ENCODE measurements at places on chromosomes 5 and 9. TPM values are rescaled to one million over a fixed set of nuclear protein-coding genes. Genes with fewer than 3 reads are reported as not detected.

The IRX2 gene
- polyA plus RNA-seq, result 1.8 TPM

The OBP2B gene
- not detected for polyA plus RNA-seq

The KIF20A gene
- 0.19 TPM for polyA plus RNA-seq

The AQP7 gene
- 7.1 TPM for polyA plus RNA-seq

The PCDHB13 gene
- 1.9 TPM for polyA plus RNA-seq

The ADAMTS2 gene
- 5.7 TPM for polyA plus RNA-seq

The ACTBL2 gene
- not detected for polyA plus RNA-seq

The PHYHD1 gene
- polyA plus RNA-seq, result 45.7 TPM

The GPR150 gene
- polyA plus RNA-seq, result 1.4 TPM

The BARHL1 gene
- polyA plus RNA-seq, result not detected

The TRPM6 gene
- 0.23 TPM for polyA plus RNA-seq

The ENTPD8 gene
- 4.7 TPM for polyA plus RNA-seq

The ZNF483 gene
- polyA plus RNA-seq, result 1.1 TPM

The SEMA4D gene
- polyA plus RNA-seq, result 7.8 TPM

The GRXCR2 gene
- polyA plus RNA-seq, result not detected

The AIF1L gene
- 4.6 TPM for polyA plus RNA-seq

The CTXN3 gene
- not detected for polyA plus RNA-seq

The LRRC70 gene
- polyA plus RNA-seq, result 3.5 TPM

The HTR4 gene
- polyA plus RNA-seq, result not detected

The S100Z gene
- 0.68 TPM for polyA plus RNA-seq

The ANKRD20A1 gene
- 5.2 TPM for polyA plus RNA-seq

The ARSB gene
- polyA plus RNA-seq, result 2.3 TPM

The FGFR4 gene
- polyA plus RNA-seq, result 69.6 TPM

The TEX48 gene
- polyA plus RNA-seq, result not detected

The MEIKIN gene
- polyA plus RNA-seq, result not detected

The GABRG2 gene
- not detected for polyA plus RNA-seq

The SEMA5A gene
- 0.91 TPM for polyA plus RNA-seq

The PCDHA10 gene
- polyA plus RNA-seq, result 0.16 TPM

The TMEM174 gene
- polyA plus RNA-seq, result not detected

The FAM200C gene
- polyA plus RNA-seq, result 2.5 TPM

The C9orf152 gene
- 0.85 TPM for polyA plus RNA-seq

The HMMR gene
- 0.07 TPM for polyA plus RNA-seq

The ARID3C gene
- not detected for polyA plus RNA-seq

The TRIM36 gene
- 0.52 TPM for polyA plus RNA-seq

The REEP2 gene
- polyA plus RNA-seq, result 22.6 TPM

The HAVCR2 gene
- 0.72 TPM for polyA plus RNA-seq

The FST gene
- polyA plus RNA-seq, result 0.65 TPM

The GNA14 gene
- 1.8 TPM for polyA plus RNA-seq

The DMGDH gene
- polyA plus RNA-seq, result 0.23 TPM

The PLPP7 gene
- polyA plus RNA-seq, result 2.5 TPM

The TOR1B gene
- polyA plus RNA-seq, result 6.1 TPM

The SPEF2 gene
- 4.8 TPM for polyA plus RNA-seq

The PCDHAC1 gene
- polyA plus RNA-seq, result 0.80 TPM

The LCN6 gene
- 13.0 TPM for polyA plus RNA-seq

The NIPAL4 gene
- polyA plus RNA-seq, result not detected

The DELE1 gene
- polyA plus RNA-seq, result 38.2 TPM

The TRPM3 gene
- 1.9 TPM for polyA plus RNA-seq

The ASTN2 gene
- polyA plus RNA-seq, result 1.3 TPM

The C5orf58 gene
- not detected for polyA plus RNA-seq

The PTGDS gene
- polyA plus RNA-seq, result 49.1 TPM

The FOXD4L4 gene
- polyA plus RNA-seq, result 0.07 TPM

The ANKRD34B gene
- not detected for polyA plus RNA-seq

The SLC45A2 gene
- polyA plus RNA-seq, result 0.08 TPM

The NR6A1 gene
- polyA plus RNA-seq, result 3.1 TPM

Data from pancreas (tissue), 10 donors.